CD4-positive, alpha-beta T cell treated with Interleukin-1 beta for 1 hour (primary cell): ENCODE measurements at places on chromosomes 3 and 15.

DNA sequence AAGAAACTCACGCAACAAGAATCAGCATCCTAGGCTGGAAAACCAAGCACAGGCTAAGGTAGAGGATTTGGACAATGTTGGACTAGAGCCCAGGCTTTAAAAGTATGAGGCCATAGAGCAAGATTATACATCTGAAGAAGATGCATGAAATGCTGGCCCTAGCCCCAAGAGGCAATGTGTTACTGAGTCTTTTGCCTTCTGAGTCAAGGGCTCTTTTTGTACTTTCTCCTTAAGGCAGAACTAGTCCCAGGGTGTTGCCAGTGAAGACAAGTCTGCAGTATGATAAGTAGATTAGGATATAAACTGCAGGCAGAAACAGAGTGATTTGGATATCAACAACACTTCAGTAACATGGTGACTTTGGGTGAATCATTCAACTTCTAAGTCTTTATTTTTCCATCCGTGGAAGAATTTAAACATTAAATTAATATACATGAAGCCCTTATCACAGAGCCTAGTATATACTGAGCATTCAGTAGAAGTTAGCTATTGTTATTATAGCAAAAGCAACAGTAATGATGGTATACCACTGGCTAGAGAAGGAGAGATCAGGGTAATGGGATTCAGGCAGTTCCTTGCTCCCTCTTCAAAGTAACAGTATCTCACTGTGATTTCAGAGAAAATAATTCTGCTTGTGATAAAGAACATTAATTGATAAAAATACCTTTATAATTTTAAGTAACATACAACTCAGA lies 99.9 kb upstream of the MLF1 start:
- DNase-seq, result no peak

- no peak for DNase-seq
Measured at GRCh38 chr3:178960181-178960580, 111.4 kb downstream of the ZMAT3 start.

DNA sequence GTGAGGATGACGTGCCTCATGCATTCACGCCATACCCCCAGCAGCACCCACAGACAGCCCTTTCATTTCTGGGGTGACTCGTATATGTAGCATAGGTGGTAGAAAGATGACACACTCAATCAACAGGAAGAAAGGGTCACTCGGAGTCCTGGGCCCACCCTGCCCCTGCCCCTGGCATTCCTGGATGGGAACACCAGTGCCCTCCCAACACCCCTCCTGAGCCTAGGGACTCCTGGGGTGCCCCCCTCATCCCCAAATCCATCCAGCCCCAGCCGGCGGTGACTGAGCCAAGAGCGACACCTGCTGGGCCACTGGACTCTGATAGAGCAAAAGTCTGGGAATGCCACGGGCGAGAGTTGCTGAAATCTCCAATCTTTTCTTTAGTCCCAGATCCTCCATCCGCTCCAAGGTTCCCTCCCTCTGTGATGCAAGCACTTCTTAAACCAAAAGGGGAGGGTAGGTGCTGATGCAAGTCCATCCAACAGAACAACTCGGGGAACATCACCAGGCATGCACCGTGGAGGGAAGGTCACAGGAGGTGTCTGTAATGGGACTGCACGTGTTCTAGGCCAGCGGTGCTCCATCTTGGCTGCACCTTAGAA lies 31.1 kb downstream of the ACAN start:
- DNase-seq, result peak; percentile 19

GRCh38 chr3:115401851-115402501 lies 221.3 kb upstream of the GAP43 start:
- DNase-seq, result no peak

- no peak for DNase-seq
Measured at GRCh38 chr15:63354821-63355650, 26.6 kb downstream of the CA12 start.

- DNase-seq, result no peak
Measured at GRCh38 chr15:88428805-88429605, 38.2 kb downstream of the MRPL46 start.

DNA sequence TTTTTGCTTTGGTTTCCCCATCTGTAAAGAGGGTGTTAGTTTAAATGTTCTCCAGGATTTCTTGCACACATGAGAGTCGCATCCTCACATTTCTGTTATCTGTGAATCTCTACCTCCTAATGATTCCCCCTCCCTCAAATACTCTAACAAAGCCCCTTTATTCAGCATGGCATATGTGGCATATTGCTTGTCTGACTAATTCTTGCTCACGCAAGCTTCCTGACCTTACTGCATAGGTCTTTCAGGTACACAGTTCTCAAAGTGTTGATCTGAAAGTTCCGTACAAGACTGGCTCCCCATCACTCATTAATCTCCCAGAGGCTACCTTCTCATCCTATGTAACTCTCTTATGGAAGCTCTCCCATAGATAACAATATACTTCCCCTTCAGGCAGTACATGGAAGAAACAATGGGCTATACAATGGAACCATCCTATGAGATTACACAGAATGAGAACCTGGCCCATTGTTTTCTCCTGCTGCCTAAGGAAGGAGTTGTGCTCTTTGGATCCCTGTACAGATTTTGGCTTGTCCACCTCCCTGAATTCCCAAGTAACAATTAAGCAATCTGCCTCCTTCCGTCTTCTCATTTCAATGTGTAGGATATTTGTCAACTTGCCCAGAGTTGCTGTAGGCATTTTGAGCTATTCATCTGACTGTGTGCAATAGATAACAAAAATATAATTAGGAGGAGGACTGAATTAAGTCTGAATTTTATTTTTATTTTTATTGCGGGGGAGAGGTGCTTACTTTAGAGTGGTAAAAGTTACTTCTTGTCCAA lies 51.0 kb downstream of the PPARG start:
- DNase-seq, result no peak

DNA sequence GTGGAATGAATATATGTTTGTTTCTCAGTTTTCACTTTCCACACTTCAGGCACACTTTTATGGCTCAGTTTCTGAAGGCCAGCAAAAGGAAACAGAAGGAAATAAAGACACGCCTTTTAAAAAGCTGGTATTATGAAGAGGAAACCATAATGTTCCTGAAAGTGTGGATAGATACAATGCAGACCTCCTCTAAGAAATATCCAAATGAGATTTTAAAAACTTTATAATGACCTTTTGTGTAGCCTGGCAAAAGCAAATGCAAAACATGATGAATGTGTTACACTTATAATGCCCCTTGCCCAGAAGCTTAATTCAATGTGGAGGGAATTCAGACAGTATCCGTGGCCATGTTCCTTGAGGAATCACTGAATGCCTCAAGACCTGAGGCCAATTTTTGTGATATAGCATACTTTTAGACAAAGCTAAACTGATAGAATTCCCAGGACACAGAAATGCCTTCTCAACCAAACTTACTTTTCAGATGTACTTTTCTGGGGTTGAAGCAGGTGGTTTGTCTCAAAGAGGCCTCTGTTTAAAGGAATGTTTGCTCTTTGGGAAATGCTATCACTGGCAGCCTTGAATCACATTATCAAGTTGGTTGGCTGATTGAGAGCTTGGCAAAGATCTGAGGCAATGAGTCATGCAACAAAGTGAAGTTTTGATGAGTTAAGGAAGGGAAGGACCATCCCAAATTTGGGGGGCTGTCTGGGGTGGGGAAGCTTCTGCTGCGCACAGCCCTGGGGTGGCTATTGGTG lies 77.1 kb upstream of the CACNA2D3 start:
- no peak for DNase-seq

DNA sequence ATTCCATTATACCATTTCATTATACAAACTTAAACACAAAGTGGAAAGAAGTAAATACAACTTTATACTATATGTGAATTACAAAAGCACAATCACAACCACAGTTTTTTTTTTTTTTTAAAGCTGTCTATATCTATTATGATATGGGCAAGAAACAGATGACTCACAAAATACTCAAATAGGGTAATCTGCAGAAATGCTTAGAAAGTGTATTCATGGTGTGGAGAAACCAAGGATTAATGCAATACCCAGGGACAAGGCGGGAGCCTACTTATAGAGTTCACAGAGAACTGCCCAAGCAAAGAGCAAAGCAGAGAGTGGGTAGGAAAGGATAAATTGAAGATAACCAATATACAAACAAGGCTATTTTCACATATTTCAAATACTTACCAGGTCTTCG lies 332.0 kb downstream of the FHIT start:
- no peak for DNase-seq

DNA sequence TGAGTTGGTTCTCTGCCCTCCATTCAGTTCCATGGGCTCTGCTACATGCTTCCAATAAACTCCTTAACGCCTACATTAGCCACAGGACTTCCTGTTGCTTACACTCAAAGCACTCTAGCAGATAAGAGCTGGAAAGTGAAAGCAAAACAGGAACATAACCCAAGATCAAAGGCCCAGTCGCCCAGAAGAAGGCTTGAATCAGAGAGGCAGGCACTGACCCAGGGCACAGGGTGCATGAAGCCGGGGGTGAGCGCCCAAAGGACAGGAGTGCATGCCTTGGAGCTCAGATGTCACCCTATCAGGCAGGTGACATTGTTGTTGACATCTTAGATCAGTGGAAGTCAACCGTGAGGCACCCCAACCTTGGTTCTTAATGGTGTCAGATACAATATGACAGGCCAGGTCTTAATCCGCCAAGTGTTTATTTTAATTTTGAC lies 235.1 kb downstream of the UACA start:
- peak; percentile 75 for DNase-seq
